Immature natural killer cell (primary cell): ENCODE measurements at places on chromosomes 12 and 14.
A peak's percentile ranks its signal among the peaks of the same experiment; 100 is the strongest.

DNA sequence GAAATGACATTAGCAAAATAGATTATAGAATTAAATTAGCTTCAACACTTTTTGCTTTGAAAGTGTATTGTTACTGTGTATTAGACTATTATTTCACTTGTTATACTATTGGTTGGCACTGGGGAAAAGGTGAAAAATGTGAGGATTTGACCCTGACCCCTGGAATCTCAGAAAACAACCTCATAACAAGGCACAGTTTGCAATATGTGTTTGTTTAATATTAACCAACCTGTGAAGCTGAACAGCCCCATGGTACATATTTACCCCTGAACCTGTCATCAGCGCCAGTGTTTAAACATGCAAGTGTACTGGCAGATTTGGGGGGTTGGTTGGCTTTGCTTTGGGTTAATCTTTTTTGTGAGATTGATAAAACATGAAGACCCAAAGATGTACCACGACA, 11.7 kb downstream of the SLC38A4 start:
- no peak for DNase-seq

DNA sequence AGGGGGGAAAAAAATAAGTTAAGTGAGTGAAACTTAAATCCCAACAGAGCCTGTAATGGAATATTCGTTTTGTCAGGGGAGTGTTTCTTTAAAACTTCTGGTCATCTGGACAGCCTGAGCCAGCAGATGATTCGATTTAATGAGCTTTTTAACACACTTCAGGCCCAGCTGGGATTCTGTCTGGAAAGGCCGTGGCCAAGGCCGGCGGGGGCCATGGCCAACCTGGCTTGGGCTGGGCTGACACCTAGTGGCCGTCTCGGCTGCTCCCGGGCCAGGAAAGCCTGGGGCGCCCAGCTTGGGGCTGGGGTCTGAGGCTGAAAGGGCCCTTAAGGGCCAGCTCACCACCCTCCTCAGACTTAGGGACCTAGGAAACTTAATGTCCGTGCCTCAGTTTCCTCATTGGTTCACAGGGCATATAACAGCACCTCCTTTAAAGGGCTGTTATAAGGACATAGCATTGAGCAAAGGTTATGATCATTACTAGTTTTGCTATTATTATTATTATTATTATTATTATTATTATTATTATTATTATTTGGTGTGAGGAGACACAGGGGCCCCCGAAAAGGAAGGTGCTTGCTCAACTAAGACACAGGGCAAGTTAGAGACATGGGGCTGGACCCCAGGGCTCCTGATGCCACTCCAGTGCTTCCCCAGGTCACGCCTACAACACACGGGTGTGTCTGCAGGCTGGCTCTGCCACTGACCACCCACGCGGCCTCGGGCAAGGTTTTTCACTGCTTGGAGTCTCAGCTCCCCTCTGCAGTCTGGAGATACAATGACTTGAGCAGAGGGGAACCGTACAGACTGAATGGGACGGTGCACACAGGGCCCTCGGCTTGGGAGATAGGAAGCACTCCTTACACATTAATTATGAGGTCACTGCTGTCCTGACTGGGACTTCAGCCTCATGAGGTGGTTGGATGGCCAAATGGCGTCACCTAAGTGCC, 84.0 kb downstream of the SYNE3 start:
- DNase-seq, result no peak

DNA sequence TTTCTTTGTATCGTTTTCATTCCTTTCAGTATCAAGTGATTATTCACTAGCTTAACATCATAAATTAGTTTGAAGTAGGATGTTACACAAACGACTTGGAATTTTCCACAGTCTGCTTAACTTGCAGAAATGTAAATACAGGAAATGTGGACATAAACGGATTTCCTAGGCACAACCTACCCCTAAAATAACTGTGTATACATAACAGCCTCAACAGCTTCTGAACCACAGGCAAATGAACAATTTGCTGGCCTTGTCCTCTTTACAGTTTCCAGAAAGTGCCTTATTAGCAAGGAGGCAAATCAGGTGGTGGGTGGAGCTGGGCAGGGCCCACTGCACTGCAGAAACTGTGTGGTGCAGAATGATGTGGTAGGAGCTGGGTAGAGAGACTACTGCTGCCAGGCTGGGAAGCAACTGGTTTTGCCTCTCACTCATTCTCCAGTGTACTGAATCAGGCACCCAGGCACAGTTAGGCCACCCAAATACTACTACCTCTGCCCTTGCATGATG, 14.1 kb downstream of the DRAM1 start:
- no peak for DNase-seq

GRCh38 chr12:117067638-117068037, 31.6 kb downstream of the TESC start:
- no peak for DNase-seq

DNA sequence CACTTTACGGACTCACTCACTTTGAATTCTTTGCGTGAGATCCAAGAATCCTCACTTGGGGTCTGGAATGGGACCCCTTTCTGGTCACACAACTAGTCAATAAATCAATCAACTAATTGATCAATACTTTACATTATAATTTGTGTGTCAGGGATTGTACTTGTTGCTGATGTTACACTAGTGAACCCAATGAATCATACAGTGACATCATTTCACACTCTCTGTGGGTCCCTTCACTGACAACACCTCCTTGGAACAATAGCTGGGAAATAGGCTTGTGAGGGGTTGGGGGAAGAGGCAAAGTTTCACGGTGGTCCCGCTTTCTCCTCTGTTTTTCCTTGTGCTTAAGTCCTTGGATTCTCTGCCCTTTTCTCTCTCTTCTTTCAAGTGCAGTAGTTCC, 35.0 kb downstream of the TPH2 start:
- no peak for DNase-seq

DNA sequence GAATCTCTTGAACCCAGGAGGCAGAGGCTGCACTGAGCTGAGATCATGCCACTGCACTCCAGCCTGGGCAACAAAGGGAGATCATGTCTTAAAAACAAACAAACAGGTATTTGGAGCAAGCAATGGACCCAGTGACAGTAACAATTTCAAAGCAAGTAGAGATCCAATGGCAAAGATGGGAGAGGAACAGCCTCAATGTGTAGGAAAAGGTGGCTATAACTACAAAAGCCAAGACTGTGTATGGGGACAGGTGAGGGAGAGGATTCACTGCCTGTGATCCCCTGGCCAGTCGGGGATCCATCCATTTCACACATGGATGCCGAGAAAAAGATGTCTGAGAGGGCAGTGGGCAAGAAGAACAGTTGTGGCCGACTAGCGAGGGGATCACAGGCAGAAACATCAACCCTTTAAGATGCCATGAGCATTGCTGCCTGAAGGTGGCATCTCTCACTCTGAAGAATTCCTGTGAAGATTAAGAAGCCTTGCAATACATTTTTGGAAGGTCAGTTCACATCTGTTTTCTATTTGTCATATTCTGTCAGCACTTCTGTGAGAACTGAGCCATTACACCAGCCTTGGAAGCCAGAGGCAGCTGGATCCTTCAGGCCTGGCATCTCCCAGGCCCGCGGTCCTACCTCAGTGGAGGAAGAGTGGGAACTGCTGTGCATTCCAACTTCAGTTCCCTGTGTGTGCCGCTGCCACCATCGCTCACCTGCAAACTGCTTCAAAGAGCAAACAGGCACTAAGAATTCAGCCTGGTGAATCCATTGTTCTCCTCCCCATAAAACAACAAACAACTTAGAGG, 54.5 kb upstream of the FRS2 start:
- DNase-seq, result no peak

DNA sequence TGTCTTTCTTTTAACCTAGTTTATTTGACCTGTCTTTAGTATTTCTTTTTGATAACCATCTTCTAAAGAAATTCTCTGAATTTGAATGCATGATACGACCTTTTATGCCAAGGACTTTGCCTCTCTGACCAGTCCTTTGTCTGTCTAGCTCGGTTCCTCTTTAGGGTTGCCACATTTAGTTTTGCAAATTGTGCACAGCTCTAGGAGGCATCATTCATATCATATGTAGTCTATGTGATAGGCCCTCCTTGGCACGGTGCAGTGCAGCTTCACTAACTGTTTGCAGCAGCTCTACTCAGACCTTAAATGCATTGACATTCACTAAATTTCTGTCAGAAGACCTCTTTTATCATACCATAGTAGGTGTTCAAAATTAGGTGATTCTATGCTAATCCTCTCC, 75.6 kb downstream of the USP15 start:
- DNase-seq, result no peak

DNA sequence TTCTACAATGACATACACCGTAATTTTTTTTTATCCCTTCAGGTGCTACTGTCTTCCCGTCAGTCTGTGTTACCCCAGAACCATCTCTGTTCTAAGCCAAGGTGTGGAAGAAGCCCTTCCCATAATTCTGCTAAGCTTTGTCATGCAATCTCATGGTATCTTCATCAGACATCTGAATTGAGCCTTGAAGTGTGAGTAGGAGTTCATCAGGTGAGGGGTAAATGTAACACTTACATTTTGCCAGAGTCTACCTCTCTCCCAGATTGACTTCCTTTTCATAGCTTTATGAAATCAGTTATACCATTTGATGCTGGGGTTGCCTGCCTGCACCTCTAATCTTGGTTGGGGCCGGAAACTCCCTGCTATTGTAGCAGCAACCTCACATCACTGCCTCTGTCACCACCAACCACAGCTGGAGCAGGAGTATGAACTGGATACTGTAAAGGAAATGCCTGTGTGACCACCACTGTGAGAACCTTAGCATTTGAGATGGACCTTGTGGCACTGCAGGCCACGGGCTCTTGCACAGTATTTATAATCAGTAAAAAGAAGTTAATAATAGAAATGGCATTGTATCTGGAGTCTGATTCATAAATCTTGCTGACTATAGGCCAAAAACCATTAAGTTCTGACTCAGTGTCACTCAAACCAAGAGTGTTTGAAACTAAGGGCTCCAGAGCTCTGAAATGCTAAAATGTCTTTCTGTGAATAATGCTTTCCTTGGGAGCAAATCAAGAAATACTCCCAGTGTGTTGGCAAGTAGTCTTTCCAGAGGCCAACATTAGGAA, 58.7 kb upstream of the STK38L start:
- peak; percentile 25 for DNase-seq

GRCh38 chr14:75450381-75451276, 22.8 kb downstream of the JDP2 start:
- DNase-seq, result no peak

DNA sequence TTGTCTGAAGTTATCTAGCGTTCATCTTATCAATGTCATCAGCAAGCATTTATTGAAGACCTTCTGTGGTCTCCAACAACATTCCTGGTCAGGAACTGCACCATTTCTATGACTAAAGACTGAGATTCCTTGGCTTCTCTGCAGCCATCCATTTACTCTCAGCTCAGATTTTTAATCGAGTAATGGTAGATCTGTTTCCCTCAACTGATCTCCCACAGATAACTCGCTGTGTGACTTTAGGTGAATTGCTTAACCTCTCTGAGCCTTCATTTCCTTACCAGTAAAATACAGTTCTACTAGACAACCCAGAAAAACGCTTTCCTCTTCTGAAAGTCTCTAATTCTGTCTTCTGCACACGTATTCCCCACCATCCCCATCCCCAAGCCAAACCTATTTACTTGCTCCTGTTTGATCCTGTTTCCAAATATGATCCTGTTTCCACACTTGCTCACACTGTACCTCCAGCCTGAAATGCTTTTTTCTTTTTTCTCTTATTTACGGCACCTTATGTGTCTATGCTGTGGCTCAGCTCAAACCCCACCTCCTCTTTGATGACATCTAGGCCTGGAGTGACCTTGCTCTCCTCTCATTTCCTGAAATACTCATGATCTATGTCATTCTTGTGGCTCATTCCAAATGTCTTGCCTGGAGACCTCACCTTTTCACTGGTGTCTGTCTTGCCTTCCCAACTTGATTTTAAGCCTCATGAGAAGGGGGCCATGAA, 21.8 kb downstream of the PLXNC1 start:
- no peak for DNase-seq

DNA sequence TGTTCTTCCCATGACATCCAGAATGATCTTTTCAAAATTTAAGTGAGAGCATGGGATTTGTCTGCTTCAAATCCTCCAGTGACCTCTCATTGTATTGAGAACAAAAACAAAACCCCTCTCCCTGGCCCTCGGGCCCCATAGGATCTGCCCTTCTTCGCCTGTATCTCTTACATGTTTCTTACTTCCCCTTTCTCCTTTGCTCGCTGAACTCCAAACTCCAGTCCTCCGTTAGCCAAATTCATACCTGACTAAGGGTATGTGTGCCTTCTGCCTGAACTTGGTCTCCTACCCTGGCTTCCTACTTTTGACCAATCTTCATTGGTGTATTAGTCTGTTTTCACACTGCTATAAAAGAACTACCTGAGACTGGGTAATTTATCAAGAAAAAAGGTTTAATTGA, 13.2 kb upstream of the TSPAN11 start:
- no peak for DNase-seq

- DNase-seq, result no peak
Measured at GRCh38 chr14:23406244-23406643, 1.8 kb downstream of the MYH6 start.
